ENCODE measurements at places on chromosomes 11 and 22.
A peak's percentile ranks its signal among the peaks of the same experiment; 100 is the strongest.

- DNase-seq, result no peak
Measured at GRCh38 chr11:118957968-118958367, 1.9 kb downstream of the UPK2 start.

- DNase-seq, result no peak
Measured at GRCh38 chr11:65525546-65526480, 930 bp downstream of the SCYL1 start.

DNA sequence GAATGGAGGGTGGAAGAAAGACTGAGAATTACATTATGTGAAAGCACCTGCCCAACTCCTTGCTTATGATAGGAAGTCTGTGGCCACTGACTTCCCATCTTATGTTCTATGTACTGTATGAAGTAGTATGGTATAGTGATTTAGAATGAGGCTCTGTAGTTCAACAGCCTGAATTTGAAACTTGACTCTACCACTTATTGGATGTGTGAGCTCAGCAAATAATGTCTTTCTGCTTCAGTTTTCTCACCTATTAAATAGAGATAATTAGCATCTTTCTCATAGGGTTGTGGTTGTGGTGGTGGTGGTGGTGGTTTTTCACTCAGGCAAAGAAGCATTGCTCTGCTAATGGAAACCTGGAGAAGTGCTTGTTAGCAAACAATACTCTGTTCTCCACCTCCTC is 121.6 kb downstream of the PAX6 start:
- DNase-seq, result no peak

DNA sequence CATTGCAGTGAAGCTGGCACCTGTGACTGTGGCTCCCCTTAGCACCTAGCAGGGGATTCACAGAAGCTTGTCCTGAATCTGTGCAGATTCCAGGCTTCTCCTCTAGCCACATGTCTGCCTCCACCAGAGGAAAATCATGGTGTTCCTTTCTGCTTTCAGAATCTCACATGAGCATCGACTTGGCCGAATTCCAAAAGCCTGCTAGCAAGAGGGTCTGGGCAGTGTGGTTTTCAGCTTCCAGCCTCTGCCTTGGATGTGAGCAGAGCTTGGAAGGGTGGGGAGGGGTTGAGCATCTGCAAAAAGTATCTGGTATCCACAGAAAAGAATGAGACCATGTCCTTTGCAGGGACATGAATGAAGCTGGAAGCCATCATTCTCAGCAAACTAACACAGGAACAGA is 911.1 kb downstream of the TBC1D22A start:
- DNase-seq, result no peak

- DNase-seq, result no peak
Measured at GRCh38 chr11:19683141-19683805, 29.4 kb upstream of the NAV2 start.

DNA sequence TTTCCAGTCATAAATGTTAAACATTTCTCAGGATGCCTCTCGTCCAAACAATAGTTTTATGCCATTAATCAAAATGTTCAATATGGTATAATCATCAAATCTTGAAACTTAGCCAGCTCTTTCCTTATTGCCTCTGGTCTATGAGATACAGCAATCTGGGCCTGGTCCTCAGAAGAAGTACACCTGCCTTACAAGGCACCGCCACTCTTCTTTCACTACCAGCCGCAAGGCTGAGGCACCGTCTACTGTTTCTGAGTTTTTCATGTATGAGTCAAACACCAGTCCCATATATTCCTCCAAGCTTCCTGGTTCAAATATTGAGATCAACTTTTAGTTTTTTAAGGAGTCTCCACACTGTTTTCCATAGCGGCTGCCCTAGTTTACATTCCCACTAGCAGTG is 600.6 kb upstream of the FAT3 start:
- DNase-seq, result no peak

- no peak for DNase-seq
Measured at GRCh38 chr22:17769716-17770082, 4.6 kb downstream of the BID start.

- peak; percentile 11 for DNase-seq
Measured at GRCh38 chr11:108592591-108593213, 866 bp downstream of the EXPH5 start.

- no peak for DNase-seq
Measured at GRCh38 chr11:108491936-108492335, 6.2 kb downstream of the POGLUT3 start.

DNA sequence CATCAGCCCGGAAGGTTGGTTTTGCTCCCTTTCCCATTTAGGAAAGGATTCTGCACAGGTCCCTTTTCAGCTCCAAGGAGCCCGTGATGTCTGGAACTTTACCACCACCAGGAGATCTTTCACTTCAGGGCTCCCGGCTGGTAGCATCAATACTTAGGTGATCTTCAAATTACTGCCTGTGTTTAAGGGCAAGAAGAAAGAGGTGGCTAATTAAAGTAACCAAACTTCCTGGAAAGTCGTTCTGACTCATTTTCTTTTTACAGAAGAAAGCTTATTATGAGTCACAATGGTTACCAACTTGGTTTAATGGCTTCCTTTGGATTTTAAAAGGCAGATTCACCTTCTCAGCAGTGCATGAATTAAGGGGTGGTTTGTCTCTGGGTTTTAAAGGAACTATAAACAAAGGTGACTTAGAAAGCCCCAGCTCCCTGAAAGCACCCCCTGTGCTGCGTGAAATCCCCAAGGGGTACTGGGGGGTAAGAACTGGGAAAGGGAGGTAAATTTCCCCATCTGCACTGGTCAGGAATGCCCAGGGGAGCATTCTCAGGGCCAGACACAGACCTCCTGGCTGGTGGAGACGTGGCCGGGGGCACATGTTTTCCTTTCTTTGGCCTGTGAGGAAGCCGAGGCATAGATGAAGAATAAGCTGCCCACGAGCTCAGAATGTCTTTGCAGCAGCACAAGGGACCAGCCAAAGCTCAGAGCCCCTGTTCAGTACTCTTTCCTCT is 8.8 kb downstream of the POU2F3 start:
- peak; percentile 25 for DNase-seq

DNA sequence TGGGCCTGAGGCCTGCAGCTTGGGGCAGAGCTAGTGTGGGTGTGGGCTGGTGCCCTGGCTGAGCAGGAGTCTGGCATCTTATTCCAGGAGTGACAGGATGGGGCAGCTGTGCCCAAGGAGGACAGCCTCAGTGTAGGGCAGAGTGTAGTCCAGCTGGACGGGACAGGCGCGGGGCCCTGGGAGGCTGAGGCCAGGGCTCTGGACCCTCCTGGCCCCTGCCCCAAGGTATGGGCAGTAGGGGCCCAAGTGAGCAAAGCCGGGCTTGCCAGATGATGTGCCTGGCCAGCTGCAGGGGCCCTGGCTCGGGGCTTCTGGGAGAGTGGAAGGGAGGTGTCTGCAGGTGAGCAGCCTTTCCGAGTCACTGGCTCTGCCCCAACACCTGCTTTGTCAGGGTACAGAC is 1190.9 kb downstream of the BRD1 start:
- DNase-seq, result no peak

DNA sequence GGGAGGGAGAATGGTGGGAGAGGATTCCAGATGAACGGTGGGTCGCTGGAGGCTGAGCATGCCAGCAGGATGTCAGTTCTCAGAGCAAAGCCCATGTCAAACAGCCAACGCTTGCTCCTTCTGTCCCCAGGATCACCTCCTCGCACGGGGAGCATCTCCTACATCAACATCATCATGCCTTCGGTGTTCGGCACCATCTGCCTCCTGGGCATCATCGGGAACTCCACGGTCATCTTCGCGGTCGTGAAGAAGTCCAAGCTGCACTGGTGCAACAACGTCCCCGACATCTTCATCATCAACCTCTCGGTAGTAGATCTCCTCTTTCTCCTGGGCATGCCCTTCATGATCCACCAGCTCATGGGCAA is 1.5 kb downstream of the MCHR1 start:
- DNase-seq, result no peak

GRCh38 chr11:107043242-107044006 is 25.1 kb upstream of the GUCY1A2 start:
- DNase-seq, result no peak

DNA sequence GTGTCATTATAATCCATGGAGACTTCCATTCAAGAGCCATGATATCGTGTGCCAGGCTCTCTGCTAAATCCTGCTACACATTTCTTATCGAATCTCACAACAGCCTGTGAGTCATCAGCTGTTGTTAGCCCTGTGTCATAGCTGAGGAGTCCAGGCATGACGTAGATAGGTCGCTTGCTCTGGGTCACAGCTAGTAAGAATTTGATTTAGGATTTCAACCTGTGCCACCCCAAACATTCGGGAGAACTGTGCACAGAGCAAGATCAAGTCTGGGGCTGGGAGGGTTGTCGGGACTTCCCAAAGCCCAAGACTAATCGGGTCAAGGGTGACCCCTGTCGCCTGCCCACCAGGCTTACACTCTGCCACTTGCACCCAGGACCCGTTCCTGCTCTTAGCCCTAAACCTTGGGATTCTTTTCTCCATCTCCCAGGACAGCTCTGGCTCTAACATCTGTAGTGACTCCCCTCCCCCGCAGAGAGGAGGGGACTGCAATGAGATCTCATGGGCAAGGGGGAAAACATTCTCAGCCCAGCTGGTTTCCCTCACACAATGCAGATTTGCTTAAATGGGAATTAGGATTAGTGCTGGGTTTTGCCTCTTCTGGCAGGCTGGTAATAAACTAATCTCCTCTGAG is 34.3 kb downstream of the TSPAN18 start:
- DNase-seq, result no peak

DNA sequence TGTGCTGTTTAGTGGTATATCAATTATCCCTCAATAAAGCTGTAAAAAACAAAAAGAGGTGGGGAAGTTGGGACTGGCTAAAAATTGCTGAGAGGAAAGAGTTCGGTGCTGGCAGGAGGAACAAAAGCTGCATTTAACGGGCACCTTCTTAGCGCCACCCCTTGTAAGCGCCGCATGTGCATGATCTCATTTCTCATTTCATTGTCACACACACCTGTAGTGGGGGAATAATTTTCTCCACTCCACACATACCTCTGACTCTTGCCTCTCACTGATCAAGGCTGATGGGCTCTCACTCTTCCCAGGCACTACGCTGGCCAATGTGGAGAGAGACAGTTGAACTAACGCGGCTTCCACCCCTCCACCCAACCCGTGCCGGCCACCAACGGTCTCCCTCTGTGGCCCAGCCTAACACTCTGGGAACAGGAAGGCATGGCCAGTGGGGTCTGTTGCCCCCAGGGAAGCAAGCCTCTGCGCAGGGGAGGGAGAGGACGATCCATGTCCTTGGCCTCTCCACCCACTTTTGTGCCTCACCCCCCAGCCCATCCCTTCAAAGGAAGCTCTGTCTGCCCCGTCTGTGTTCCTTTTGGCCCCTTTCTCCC is 186.7 kb upstream of the SYT13 start:
- DNase-seq, result no peak

GRCh38 chr11:79592824-79593223 is 152.0 kb upstream of the TENM4 start:
- no peak for DNase-seq

DNA sequence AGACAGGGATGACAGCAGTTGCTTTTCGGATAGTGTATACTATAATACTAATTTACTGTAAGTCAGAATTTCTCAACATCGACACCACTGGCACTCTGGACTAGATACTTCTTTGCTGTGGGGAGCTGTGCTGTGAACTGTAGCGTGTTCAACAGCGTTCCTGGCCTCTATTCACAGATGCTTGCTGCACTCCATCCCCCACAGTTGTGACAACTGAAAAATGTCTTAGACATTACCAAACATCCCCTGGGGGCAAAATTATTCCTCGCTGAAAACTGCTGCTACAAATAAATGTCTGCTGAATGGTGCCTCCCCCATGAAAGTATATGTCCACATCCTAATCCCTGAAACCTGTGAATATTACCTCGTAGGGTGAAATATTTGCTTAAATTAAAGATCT is 7.5 kb upstream of the SLC15A3 start:
- no peak for DNase-seq

DNA sequence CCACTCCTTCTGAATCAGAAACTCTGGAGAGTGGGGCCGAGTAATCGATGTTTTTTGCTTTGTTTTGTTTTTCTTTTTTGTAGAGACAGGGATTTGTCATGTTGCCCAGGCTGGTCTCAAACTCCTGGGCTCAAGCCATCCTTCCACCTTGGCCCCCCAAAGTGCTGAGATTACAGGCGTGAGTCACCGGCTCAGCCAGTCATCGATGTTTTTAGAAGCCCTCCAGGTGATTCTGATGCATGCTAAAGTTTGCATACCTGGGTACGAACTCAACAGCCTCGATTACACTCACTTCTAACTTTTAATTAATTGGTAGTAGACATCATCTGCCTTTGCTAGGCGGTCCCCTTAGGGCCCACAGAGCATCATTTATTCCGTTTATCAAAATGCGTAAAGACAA is 50.3 kb downstream of the C11orf71 start:
- DNase-seq, result no peak

- no peak for DNase-seq
Measured at GRCh38 chr22:49701380-49702067, 126.1 kb downstream of the BRD1 start.

DNA sequence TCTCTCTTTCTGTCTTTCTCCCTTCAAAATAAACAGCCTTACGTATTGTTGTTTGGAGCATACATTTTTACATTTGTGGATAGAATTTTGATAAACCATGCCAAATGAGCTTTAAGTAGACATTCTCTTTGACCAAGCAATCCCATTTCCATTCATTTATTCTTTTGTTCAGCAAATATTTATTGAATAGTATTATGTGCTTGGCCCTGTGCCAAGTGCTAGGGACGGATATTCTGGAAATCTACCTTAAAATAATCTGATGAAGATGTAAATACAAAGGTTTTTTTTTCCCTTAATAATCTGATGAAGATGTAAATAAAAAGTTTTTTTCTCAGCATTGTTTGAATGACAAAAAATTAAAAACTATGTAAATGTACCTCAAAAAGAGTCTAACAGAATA is 2.1 kb downstream of the OLFML1 start:
- DNase-seq, result no peak

DNA sequence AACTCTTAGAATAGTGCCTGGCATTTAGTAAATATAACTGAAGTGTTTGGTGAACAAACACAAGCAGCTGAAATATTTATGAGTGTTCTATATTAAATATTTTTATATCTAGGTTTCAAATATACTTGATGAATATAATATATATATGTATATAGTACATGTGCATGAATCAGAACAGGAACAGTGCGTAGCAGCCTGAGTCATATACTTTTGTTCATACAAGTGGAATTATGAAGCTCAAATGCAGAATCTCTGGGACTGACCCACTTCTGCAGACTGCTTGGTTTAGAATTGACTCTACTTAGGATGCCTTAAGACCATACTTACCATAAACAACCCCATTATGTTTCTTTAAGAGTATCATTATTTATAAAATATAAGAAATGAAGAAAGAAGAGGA is 997.8 kb upstream of the RAG2 start:
- no peak for DNase-seq

DNA sequence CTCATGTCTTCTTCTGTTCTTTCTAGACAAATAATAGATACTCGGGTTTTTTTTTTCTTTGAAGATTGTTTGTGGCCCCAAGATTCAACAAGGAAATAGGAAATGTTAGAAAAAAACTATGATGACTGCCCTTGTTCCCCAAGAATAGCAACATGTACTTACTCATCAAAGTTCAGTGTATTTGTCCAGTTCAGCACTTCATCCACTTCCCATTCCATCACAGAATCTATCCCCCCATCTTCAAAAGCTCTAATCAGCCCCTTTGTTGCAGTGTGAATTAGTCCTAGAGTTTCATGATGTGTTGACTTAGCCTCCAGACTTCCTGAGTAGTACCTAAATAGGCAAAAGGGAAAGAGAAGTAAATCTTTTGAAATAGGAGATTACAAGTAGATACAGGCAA is 74.3 kb downstream of the C11orf65 start:
- DNase-seq, result no peak

- DNase-seq, result no peak
Measured at GRCh38 chr11:24311974-24312373, 184.9 kb upstream of the LUZP2 start.
